Left lung (tissue), 14 donors: ENCODE measurements at places on chromosomes 7 and 10. TPM values are rescaled to one million over a fixed set of nuclear protein-coding genes. Genes with fewer than 3 reads are reported as not detected.

The ABCB1 gene
- 2.2 TPM for total RNA-seq

The UCMA gene
- total RNA-seq, result not detected

The KLLN gene
- 0.65 TPM for total RNA-seq

GRCh38 chr7:1058821-1059199 is 14.5 kb downstream of the GPR146 start:
- no peak for DNase-seq

- no peak for DNase-seq
Measured at GRCh38 chr10:13450069-13450468, 78.7 kb downstream of the BEND7 start.

- DNase-seq, result no peak
Measured at GRCh38 chr10:80442879-80443278, 11.2 kb upstream of the TSPAN14 start.

GRCh38 chr10:6347391-6347951 is 144.7 kb downstream of the PFKFB3 start:
- DNase-seq, result no peak

DNA sequence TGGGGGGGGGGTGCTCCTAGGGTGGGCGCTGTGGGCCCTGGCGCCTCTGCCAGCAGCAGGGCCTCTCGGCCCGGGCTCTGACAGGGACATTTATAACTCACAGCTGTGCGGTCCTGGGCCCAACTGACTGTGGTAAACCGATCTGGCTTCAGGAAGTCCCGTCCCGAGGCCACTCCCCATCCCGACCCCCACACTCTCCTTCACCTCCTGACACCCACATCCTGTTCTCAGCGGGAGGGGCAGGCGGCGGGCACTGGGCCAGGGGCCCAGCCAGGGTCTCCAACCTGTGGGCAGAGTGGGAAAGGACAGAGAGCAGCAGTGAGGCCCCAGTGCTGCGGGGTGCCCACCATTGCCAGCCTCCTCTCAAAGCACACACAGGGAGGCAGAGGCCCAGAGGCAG is 69.1 kb downstream of the ZMIZ1 start:
- DNase-seq, result no peak
